ENCODE measurements at places on chromosomes 3 and 15.
A peak's percentile ranks its signal among the peaks of the same experiment; 100 is the strongest.

- no peak for DNase-seq
Measured at GRCh38 chr3:15321349-15321748, 11.0 kb downstream of the SH3BP5 start.

GRCh38 chr3:14451844-14452739 lies 49.7 kb downstream of the SLC6A6 start:
- peak; percentile 30 for DNase-seq

GRCh38 chr3:69776920-69777581 lies 37.8 kb downstream of the MITF start:
- DNase-seq: no peak

DNA sequence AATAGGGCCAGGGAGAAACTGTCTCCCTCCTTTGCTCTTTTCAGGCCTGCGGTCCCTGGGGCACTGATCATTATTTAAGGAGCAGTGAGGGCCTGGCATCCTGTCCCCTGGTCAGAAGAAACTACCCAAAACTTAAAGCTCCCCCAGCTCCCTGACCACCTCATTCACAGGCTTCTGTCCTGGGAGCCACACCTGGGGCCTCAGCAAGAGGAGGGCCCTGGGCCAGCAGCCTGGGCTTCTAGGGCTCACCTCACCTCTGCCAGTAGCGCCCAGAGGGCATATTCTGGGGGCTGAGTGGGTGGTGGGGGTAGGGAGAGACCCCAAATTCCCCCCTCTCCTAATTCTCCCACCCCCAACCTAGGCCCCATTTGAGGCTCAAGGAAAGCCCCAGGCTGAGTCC lies 4.7 kb upstream of the GRM2 start:
- DNase-seq: no peak

DNA sequence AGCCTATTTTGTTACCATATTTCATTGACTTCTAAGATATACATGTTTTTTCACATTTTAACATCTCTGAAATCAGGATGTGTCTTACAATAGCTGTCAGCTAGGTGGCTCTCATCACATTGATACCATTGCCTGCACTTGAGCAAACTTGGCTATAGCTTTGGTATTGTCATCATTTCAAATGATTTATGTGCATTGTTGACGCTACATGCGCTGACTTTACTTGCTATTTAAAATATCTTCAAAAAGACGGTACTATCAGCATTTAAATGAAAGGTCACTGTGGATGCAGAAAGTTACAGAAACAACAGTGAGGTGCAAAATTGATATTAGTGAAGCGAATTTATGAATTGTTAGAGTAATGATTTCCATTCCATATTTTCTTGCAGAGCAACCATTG lies 54.0 kb upstream of the ABHD2 start:
- DNase-seq: no peak

GRCh38 chr3:189787191-189787590 lies 156.0 kb downstream of the TP63 start:
- no peak for DNase-seq

DNA sequence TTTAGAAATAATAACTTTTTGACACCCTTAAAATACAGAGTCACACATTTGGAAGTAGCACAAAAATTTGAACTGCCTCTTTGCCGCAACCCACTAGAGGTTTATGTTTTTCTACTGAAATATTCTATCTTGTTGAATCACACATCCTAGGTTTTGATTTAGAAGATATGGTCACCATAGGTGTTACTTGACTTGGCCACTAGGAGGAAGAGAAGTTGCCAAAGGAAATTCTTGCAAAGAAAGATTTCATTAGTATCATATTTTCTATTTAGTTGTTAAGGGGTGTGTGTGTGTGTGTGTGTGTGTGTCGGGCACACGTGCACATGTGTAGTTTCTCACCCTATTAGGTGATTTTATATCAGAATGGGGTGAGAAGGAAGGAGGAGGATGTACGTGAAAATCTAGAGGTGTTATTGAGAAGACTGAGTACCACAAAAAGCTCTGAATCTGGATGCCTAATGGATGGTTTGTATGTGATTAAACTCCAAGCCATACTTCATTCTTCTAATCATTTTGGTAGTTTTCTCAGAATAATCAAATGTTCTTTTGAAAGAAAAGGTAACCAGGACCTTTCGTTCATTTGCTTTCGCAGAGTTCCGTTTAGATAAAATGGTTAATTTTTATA lies 31.5 kb downstream of the ZFAND6 start:
- DNase-seq: no peak

- DNase-seq: no peak
Measured at GRCh38 chr15:51186181-51186705, 91.5 kb upstream of the TNFAIP8L3 start.

DNA sequence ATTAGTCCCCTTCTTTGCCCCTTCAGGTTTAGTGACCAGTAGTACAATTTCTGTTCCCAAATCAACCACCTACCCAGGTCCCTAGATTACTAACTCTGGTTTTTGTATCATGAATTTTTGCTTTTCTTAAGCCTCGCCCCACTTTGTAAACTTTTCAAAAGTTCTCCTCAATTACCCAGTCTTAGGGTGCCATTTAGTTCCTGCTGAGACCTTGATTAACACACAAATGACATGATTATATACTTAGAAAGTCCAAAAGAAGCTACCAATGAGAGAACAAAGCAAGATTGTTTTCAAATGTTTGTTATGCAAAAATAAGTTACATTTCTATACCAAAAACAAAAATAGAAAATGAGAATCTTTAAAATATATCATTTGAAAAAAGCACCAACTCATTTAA lies 594.4 kb downstream of the SQOR start:
- no peak for DNase-seq

- DNase-seq: no peak
Measured at GRCh38 chr3:141797819-141798447, 34.7 kb downstream of the GRK7 start.

- DNase-seq: no peak
Measured at GRCh38 chr3:191637611-191638010, 176.6 kb downstream of the PYDC2 start.

DNA sequence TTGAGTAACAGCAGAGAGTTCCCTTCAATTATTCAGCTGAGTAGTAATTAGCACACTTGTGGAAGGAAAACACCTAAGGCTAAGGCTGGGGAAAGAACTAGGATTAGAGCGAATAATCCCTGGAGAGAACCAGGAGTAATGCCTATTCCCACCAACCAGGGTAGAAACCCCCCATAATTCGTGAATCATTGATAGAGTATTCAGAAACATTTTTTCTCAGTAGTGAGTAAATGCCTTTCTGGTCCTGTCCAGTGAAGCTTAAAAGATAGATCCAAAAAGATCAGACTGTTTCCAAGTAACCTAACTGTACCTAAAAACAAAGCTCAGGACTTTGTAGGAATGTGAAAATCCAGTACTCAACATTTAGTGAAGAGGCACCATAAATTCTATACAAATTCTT lies 71.2 kb downstream of the DGKG start:
- DNase-seq: no peak
